ENCODE measurements at places on chromosomes 6 and 20.

GRCh38 chr6:33410711-33411631, at the start of gene PHF1:
TSS of gene PHF1 (plus strand) at chr6:33411014. CDS start at chr6:33412264, 1,250 bp downstream.
- DNase-seq, result no peak

DNA sequence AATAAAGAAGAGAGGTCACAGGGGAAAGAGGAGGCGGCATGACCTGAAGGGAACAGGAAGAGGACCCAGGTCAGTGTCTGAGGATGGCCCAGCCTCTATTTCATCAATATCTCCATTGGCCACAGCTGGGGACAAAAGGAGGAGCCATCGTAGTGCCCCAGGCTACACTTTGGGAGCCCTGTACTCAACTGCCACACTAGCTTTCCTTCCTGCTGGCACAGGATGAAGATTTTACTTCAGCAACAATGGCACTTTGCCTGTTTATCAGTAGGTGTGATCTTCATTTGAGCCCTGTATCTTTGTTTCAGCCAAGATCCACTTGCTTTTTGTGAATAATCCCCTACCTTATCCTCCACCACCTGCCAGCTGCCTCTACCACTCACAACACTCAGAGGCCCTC, 35.4 kb upstream of the RCAN2 start:
- no peak for DNase-seq

- DNase-seq, result peak; percentile 8
Observed at GRCh38 chr6:151721671-151722070, 85.8 kb upstream of the ESR1 start.

DNA sequence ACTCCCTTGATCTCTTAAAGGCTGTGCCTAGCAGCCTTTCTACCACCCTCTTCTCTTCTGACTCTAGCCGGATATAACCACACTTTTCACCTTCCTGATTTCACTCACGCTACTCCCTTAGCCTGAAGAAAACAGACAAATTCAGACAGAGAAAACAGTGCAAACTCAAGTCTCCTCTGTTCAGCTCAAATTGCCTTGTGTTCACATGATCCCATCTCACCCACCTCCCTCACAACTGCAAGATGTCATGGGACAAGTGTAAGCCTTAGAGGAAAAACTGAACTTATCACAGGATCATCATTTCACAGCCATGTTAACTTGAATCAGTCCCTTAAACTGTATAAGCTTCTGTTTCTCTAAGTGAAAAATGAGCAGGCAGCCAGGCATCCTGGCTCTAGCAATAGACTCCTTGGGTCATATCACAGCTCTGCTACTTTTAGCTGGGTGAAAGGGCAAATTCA, 66.5 kb upstream of the TENT5A start:
- DNase-seq, result no peak

DNA sequence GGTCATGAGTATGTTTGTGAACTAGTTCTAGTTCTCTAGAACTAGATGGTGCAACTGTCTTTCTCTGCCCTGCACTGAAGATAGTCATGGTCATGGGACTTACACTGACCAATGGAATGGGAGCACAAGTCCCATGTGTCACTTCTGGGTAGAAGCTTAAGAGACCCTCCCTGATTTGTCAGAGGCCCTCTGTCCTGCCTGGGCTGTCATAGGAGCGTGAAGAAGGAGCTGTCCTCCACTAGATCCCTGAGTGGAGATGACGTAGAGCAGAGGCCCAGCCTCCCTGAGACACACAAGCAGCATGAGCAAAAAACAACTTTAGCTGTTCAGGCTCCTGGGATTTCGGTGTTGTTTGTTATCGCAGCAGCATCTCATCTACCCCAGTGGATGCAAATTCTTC, 514.5 kb downstream of the PREX1 start:
- no peak for DNase-seq

GRCh38 chr20:32527447-32528055, 57.6 kb downstream of the NOL4L start:
- DNase-seq, result peak; percentile 85

DNA sequence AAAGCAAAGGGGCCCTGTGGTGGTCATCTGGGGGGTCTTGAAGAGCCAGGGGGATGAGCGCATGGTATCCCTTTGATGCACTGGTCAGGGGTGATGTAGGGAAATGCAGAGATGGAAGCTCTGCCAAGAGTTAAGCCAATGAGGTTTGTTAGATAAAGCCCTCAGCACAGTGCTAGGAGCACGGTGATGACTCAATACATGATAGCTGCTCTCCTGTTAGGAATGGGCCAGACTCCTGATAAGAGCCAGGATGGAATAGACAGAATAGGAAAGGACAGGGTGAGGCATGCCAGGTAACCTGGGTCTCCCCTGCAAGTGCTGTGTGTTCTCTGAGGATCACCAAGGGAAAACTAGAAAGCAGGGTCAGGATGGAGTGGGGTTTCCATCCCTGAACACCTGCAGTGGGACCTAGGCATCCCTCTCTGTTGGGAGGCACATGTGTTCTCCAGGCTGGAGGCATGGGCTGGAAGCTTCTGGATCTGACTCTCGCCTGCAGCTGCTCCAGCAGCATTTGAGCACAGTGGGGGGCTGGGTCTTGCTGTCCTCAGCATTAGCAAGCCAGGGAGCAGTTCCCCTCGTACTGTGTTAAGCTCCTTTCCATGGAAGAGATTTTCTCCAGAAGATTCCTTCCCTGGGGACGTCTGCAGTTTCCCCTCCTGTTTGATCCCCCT, 71.8 kb upstream of the TIAM2 start:
- DNase-seq, result peak; percentile 48

DNA sequence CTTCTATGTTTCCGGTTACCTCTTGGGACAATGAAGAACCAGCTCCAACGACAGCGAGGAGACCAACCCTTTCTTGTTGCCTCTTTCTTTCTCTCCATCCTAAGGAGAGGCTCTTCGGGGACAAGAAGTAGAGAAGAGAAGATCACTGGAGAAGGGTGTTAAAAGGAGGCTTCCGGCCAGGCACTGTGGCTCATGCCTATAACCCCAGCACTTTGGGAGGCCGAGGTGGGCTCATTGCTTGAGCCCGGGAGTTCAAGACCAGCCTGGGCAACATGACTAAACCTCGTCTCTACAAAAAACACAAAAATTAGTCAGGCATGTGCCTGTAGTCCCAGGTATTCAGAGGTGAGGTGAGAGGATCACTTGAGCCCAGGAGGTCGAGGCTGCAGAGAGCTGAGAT, 90.8 kb upstream of the TNFAIP3 start:
- DNase-seq, result no peak
